Effector memory CD8-positive, alpha-beta T cell (primary cell): ENCODE measurements at places on chromosomes 12 and 14.

DNA sequence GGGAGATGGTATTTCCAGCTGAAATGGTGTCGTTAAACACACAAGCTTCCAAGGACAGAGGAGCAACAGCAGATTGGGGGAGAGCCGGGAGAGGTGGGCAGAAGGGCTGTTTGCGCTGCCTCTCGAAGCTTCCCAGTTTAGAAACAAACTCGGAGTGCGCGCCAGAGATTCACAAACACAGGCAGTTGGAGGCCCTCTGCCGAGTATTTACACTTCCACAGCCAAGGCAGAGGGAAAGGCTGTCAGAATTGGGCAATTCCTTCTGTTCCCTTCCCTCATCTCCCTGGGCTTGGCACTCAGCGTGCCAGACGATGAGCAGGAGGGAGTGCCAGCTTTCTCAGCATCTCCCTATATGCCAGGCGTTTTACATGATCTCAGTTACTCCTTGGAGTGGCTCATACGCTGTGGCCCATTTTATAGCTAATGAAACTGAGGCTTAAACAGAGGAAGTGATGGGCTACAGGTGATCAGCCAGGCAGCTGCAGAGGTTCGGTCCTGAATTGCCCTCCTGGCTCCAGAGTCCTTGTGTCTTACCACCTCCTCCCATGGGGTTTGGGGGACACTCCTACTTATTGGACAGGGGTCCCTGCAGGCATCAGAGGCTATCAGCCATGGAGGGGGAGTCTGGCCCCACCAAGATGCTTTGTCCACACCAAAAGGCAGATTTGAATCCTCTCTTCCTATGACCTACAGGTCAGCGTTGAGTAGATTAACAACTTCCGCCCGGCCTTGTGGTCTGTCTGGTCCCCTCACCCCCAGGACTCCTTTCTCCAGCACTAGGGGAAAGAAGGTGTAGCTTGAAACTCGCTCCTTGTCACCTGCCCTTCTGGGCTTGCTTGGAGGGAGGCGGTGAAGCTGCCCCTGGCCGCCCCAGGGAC is 3.1 kb downstream of the FAM222A start:
- H3K36me3 ChIP-seq: peaks cover 14% of the 10 kb centered on the region
- no peak for DNase-seq
- peaks cover 1% of the 10 kb centered on the region for H3K4me1 ChIP-seq
- H3K27ac ChIP-seq: no peak overlapping the region
- peaks cover 6% of the 10 kb centered on the region for H3K27me3 ChIP-seq
- H3K4me3 ChIP-seq: no peak overlapping the region

DNA sequence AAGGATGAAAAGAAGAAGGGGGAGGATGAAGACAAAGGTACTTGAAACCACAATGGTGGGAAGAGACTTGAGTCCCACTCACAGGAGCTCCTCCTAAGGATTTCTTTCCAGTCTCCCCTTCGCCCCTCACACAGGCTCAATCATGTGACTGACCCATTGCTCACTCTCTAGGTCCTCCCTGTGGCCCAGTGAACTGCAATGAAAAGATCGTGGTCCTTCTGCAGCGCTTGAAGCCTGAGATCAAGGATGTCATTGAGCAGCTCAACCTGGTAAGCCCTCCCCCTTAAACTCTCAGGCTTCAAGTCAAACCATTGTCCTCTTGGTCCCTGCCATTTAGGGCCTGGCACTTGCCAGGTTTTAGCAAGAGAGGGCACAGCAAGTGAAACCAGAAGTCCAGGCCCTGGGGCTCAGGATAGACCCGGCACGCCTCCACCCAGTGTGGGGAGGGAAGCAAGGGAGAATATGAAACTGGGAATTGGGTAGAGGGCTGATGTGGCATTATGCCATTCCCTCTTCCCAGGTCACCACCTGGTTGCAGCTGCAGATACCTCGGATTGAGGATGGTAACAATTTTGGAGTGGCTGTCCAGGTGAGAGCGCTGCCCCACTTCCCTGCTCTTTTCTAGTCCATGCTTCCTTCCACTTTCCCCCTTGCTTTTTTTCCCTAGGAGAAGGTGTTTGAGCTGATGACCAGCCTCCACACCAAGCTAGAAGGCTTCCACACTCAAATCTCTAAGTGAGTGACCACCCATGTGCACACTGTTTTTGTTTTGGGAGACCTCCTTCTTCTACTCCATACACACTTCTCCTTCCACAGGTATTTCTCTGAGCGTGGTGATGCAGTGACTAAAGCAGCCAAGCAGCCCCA is 1.8 kb downstream of the PSME1 start:
- H3K4me1 ChIP-seq: peaks cover 36% of the 10 kb centered on the region
- DNase-seq: no peak
- H3K4me3 ChIP-seq: peak overlapping the region; percentile 84
- peak overlapping the region; percentile 87 for H3K27ac ChIP-seq

- no peaks in the 10 kb centered on the region for H3K36me3 ChIP-seq
- H3K27ac ChIP-seq: peak overlapping the region; percentile 77
- no peaks in the 10 kb centered on the region for H3K27me3 ChIP-seq
- H3K4me3 ChIP-seq: no peak overlapping the region
- DNase-seq: no peak
- no peaks in the 10 kb centered on the region for H3K4me1 ChIP-seq
Observed at GRCh38 chr14:34012978-34013720, 62.3 kb upstream of the EGLN3 start.

DNA sequence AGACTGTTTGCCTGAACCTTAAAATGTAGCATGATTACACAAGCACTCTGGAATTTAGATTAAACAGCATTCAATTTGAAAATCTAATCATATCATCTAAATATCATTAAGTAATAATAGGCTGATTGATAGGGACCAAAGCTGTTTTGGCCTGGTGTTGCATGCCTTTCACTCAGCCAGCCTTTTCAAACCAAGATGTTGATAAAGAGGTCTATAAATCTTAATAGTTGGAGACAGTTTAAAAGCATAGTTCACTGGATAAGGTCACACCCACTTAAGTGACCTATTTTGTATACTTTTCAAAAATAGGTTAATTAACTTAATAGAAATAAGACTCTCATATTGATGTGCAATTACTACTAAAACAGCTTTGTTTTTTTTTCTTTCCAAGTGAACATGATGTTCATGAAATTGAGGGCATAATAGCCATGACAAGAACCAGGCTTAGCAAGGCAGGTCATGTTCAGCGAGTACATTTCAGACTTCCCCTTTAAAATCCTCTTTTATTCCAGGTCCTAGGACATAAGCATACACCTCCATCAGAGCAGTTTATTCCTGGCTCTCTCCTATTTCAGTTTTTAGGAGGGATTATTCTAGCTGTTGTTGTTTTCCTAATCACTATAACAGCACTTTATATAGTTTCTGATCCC is 349.0 kb downstream of the RAD51B start:
- H3K4me3 ChIP-seq: no peak overlapping the region
- no peak overlapping the region for H3K27ac ChIP-seq
- H3K27me3 ChIP-seq: no peaks in the 10 kb centered on the region

DNA sequence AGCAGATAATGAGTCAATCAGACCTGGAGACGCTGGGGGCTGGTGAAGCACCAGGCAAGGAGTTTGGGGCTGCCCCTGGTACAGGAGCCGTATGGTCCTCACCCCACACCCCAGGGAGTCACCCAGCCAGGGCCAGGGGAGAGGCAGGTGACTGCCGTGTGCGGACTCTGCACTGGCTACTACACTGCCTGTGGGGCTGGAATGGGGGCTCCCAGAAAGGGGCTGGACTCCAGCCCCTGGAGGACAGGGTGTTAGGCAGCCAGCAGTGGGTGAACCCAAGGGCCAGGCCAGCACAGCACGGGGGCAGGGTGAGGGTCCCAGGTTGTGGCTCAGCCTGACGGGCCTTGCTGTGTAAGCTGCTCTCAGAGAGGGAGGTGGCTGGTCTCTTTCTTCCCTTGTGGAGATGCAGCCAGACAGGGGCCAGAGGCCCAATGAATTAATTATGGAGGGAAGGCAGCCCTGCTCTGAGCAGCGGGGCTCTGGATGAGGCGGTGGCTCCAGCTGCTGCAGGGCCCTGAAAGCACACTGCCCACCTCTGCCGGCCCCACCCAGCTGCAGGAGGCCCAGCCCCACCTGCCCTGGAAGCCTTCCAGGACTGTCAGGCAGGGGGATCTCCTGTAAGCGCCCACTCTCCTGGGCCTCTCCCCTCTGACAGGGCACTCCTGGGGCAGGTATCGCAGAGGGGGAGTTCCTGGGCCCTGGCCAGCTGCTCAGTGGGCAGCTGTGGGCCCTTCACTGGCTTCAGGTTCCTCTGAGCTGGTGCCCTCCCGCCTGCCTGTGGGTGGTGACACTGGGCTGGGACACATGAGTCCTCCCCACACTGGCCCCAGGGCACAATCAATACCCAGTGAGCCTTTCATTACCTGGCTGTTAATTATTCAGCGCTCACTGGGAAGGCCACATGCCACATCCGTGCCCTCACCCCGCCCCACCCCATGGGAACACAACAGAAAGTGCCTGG is 142.5 kb upstream of the C14orf180 start:
- no peak for DNase-seq
- no peaks in the 10 kb centered on the region for H3K36me3 ChIP-seq
- H3K4me1 ChIP-seq: no peaks in the 10 kb centered on the region

GRCh38 chr12:44628180-44628579 is 247.9 kb downstream of the NELL2 start:
- H3K27me3 ChIP-seq: no peaks in the 10 kb centered on the region
- no peaks in the 10 kb centered on the region for H3K4me1 ChIP-seq
- no peak overlapping the region for H3K4me3 ChIP-seq
- no peak for DNase-seq

GRCh38 chr12:14841761-14842160 is 1.6 kb downstream of the ART4 start:
- no peak for DNase-seq
- no peaks in the 10 kb centered on the region for H3K36me3 ChIP-seq
- H3K27ac ChIP-seq: no peak overlapping the region
- peaks cover 19% of the 10 kb centered on the region for H3K27me3 ChIP-seq
- H3K4me1 ChIP-seq: no peaks in the 10 kb centered on the region

DNA sequence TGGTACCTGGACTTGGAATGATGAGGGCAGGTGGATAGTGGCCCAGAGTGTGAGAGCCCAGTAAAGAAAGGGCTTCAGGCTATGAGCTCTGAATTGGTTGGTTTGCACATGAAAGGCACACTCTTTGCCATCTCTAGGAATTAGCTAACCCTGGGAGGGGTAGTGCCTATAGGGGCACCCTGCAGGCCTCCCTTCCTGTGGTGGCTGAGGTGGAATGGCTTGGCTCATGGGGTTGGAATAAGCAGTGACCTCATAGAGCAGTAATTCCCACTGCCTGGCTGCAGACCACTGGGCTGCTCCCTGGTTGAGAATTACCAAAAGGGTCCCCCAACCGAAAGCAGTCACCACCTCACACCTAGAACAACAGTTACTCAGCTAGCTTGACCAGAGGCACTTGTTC is 42.7 kb downstream of the ASCL4 start:
- H3K36me3 ChIP-seq: no peaks in the 10 kb centered on the region
- H3K27ac ChIP-seq: no peak overlapping the region
- H3K27me3 ChIP-seq: peaks cover 23% of the 10 kb centered on the region
